ENCODE measurements at places on chromosomes 6 and 20. TPM values are rescaled to one million over a fixed set of nuclear protein-coding genes. Genes with fewer than 3 reads are reported as not detected.

Gene SPAG4
- 7.5 TPM for total RNA-seq

Gene DSP
- 0.12 TPM for total RNA-seq

Gene PRND
- total RNA-seq = not detected

Gene F13A1
- total RNA-seq = not detected

Gene ROS1
- not detected for total RNA-seq

Gene TLDC2
- not detected for total RNA-seq

Gene ZNF341
- 5.9 TPM for total RNA-seq

Gene PLCB4
- total RNA-seq = not detected

Gene RNGTT
- 21.3 TPM for total RNA-seq

Gene ESR1
- not detected for total RNA-seq

Gene PXDC1
- 4.8 TPM for total RNA-seq

Gene BCAS1
- total RNA-seq = 0.17 TPM

Gene MOCS1
- 0.76 TPM for total RNA-seq

Gene RAB44
- total RNA-seq = 0.05 TPM

Gene LRP11
- total RNA-seq = 6.7 TPM

Gene GRM1
- not detected for total RNA-seq

Gene PET117
- total RNA-seq = 15.9 TPM

Data from activated CD4-positive, alpha-beta memory T cell treated with anti-CD3 and anti-CD28 coated beads for 36 hours (primary cell).